ENCODE measurements at places on chromosomes 11 and 22.

DNA sequence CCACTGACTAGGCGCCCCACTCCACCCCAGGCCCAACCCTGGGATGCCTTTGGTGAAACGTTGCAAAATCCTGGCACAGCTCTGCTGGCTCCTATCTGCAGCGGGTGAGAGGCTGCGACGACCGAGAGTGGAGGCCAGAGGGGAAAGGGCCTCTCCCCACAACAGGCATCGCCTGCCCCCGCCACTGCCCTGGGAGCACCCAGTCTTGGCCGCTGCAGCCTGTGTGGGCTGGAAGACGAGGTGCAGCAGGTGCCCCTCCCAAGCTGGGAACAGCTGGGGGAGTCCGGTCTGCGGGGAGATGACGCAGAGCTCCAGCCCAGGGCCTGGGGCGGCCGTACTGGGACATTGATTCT lies 4.2 kb upstream of the PIM3 start:
- DNase-seq = no peak

DNA sequence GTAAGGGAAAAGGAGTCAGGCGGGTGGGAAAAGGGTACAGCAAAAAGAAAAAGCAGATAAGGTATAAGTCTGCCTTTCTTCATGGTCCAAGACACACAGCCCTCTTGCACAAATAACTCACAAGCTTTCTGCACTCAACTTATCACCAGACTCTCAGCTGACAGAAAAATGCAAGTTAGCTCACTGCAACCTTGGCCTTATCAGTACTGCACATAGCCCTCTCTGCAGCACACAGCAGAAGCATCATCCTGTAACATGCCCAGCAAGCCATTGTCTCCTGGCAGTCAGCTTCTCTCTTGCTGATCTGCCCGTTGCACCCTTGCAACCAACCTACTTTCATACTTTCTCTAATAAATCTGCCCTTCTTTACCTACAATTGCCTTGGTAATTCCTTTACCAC lies 5.8 kb downstream of the ZBTB44 start:
- DNase-seq = no peak

DNA sequence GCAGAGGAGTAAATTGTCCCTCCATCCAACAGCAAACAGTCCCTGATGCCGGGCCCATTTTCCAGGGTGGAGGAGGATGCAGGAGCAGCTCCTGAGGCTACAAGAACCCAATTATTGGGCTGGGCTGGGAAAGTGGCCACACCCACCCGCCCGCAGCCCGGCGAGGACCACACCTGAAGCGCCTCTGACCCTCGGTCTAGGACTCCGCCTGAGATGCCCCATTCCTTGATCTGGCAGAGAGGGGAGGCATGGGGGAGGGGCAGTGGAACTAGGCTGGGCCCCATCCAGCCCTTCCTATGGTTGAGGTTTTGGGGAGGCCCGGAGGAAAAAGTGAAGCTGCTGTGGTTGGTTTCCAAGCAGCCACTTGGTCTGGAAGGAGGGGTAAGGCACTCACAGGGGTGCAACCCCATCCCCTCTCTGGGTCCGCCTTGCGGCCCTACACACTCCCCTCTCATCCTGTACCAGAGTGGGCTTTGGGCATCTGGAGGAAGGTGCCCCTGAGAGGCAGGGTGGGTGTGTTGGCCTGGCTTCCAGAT lies 2.4 kb upstream of the LGALS1 start:
- DNase-seq = no peak

GRCh38 chr11:130645843-130646197 lies 197.4 kb downstream of the ADAMTS15 start:
- DNase-seq = no peak

DNA sequence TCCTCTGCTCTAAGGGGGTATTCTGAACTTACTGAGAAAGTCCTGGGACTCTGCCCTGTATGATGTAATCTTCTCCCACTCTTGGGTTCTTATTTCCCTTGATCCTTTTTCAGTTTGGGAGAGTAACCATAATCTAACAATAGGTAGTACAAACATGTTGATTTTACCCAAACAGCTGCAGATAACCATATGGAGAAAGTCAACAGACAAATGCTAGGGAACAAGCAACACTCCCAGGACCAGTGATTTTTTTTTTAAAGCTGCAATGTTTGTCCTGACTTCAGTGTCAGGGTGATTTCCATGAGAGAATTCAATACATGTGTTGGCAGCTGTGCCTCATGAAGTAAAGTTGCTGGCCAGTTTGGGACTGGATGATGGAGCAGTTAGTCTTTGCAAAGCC lies 156.5 kb downstream of the FCHSD2 start:
- no peak for DNase-seq

DNA sequence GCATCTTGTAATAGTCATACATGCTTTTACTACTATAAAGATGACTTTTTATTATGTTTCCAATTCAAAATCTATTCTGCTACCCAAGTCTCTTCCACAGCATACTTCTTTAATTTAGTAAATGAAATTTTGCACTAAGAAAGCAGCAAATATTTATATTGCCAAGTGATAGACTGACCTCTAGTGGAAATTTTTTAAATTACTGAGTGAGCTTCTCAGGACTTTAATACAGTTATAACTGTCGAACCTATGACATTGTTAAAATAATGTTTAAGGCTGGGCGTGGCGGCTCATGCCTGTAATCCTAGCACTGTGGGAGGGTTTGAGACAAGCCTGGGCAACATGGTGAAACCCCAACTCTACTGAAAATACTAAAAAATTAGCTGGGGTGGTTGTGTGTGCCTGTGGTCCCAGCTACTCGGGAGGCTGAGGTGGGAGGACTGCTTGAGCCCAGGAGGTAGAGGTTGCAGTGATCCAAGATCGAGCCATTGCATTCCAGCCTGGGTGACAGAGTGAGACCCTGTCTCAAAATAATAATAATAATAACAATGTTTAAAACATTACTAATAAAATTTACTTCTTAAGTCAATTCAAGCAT lies 27.3 kb downstream of the STK33 start:
- peak; percentile 29 for DNase-seq

All from Caco-2 (cell line).